Stimulated activated CD4-positive, alpha-beta T cell treated with anti-CD3 and anti-CD28 coated beads, TNF-alpha, amount 100 ng/mL, for 1 hour (primary cell): ENCODE measurements at places on chromosomes 7 and 10.

DNA sequence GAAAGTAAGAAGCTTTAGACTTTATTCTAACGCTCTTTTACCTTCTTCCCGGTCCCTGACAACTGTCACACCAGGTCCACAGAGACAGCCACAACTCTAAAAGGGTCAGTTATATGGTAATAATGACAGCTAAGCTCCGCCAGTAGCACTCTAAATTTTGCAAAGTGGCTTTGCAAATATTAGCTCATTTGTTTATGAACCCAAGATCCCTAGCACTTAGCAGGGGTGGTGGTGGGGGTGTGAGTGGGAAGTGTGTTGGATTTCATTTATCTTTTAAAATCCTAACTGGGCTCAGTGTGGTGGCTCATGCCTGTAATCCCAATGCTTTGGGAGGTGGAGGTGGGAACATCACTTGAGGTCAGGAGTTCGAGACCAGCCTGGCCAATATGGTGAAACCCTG is 34.8 kb upstream of the SDK1 start:
- DNase-seq, result no peak

- DNase-seq, result no peak
These were observed 13.9 kb upstream of the SH2D4B start for GRCh38 chr10:80523773-80524172.

- DNase-seq, result no peak
These were observed 106.5 kb downstream of the PRLHR start for GRCh38 chr10:118488710-118489497.

DNA sequence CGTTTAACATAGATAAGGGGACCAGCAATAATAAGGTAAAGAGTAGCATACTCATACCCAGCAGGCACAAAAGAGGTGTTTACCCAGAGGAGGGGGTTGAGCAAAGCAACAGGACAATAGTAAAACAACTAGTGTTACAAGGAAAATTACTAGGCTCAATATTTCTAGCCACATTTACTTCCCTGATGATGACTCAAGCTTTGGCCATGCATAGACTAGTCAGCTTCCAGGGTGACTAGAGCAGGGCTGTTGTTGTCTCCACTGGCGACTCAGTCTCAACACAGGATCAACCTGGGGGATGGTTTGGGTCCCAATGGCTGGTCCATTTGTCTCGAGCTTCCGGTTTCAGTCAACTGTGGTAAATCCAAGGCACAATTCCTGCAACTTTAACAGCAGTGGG is 217.7 kb upstream of the KCND2 start:
- DNase-seq, result no peak

DNA sequence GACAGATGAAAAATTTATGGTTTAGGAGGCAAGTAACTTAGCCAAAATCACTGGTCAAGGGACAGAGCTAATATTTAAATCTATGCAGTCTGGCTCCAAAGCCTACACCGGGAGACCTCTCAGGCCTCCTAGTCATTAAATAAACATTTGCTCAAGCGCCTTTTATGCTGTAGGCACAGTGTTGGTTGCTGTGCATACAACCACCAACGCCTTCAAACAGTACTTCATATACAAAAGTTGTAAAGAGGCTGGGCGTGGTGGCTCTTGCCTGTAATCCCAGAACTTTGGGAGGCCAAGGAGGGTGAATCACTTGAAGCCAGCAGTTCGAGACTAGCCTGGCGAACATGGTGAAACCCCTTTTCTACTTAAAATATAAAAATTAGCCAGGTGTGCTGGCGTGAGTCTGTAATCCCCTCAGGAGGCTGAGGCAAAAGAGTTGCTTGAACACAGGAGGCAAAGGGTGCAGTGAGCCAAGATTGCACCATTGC is 159.8 kb downstream of the MAGI2 start:
- no peak for DNase-seq

GRCh38 chr10:114017271-114017670 is 26.4 kb upstream of the ADRB1 start:
- no peak for DNase-seq

DNA sequence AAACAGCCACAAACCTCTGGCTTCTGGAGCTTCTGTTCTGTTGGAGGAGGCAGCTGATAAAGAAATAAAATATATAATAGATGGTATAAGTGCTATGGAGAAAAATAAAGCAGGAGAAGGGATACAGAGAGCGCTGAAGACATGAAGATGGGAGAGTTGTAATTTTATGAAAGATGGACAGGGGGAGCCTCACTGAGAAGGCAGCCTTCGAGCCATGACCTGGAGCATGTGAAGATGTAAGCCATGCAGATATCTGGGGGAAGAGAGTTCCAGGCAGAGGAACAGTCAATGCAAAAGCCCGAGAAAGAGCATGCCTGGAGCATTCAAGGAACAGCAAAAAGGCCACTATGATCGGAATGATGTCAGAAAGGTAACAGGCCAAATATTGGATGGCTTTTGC is 187.5 kb downstream of the KIAA1217 start:
- no peak for DNase-seq

GRCh38 chr10:46516660-46517416 is 39.6 kb downstream of the GPRIN2 start:
- no peak for DNase-seq

- no peak for DNase-seq
These were observed 104.7 kb downstream of the SFMBT2 start for GRCh38 chr10:7306147-7306546.

DNA sequence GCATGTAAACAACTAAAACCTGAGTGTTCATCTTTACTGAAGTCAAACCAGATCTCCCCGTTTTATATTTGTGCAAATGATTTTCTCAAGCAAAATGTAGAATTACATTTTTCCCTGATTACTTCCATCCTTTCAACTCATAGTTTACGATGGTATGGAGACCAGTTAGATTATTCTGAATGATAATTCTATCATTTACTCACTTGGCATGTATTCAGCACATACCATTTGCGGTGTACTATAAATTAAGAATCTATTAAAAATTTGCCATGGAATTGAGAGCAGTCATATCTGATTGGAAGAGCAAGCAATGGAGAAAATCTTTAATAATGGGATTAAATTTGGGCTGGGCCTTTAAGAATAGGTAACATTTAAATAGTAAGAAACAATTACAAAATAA is 22.4 kb downstream of the DNAJC1 start:
- no peak for DNase-seq

DNA sequence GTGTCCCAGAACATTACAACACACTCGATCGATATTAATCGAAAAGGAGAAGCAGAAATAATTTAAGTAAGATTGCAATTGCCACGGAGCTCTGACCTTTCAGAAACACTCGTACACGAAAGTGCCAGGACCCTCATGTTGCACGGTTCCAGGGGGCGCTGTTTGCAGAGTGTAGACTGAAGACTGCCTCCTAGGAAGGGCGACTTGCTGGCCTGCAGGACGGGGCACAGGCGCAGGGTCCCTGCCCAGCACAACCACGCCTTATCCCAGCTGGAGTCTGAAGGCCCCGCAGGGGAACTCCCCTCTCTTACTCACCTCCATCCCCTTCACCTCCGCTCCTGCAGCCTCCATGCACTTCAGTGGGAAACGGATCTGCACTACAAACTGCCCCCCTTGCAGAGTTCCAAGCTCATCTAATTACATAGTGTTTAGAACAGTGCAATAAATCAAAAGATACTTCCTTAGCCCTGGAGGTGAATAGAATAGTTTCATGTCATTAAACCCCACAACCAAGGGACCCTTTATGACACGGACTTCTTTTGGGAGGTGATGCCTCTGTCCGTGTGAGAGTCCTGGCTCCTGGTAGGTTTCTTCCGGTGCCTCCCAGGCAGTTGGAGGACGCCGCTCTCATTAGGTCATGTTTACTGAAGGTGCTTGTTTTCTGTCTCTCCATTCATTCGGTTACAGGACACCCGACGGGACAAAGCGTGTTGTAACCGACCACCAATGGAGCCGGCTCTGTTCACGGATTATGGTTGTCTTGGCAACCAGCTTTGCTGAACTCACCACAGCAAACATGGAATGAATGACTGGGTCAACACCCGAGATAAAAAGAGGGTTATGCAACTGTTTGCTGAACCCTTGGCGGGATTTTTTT is 262.2 kb downstream of the BAMBI start:
- no peak for DNase-seq

- no peak for DNase-seq
These were observed 6.8 kb upstream of the SLK start for GRCh38 chr10:103960103-103960502.

- DNase-seq, result no peak
These were observed 512.9 kb downstream of the GFRA1 start for GRCh38 chr10:115760131-115760530.

DNA sequence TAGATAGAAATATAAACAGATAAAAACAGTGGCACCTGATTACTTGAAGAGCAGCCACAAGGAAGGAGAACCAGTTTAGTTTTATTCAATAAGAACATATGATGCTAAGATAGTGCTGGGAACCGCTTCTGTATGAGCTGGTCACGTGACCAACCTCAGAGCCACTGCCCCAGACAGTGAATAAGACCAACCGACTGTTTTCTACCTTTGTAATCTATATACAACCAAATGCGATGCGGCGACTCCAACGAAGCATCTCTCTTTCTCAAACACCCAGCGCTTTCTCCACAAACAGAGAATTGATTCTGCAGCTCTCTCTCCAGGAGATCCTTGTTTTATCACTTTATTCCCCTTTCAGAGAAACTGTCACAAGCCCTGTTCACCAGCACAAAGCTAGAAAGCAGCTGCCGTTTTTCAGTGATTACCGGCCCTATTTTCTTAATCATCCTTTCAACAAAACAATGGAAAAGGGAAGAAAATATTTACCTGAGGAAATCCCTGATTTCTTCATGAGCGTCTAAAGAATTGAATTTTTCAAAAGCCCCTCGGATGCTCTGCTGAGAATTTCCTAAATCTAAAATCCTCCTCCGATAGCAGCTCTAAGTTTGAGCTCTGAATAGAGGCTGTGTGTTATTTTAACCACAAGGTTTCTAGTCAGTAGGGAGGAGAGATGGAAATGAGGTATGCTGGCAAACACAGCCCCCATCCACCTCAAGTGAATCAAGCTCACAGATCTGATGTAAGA is 55.7 kb upstream of the JCAD start:
- no peak for DNase-seq

GRCh38 chr10:57162231-57162630 is 801.2 kb upstream of the ZWINT start:
- no peak for DNase-seq

- DNase-seq, result no peak
These were observed 98.3 kb downstream of the CTTNBP2 start for GRCh38 chr7:117774943-117775342.

GRCh38 chr7:14685167-14685566 is 217.4 kb downstream of the DGKB start:
- no peak for DNase-seq

DNA sequence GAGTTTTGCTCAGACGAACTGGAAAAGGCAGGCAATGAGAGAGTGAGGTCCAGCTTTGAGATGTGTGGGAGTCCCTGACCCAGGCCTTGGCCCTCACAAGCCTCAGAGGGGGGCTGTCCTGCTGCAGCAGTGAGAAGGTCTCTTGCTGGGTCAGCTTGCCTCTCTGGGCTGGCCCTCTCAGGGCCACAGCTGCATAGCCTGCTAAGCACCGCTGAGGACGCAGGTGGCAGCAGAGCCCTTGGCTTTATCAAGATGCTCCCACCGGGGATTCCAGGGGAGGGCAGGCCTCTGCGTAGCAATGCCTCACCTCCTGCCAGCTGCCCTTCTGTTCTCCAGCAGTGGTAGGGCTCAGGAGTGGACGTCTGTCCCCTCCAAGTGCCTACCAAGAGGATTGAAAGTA is 128.7 kb downstream of the COBL start:
- no peak for DNase-seq

- DNase-seq, result no peak
These were observed 77.7 kb downstream of the RBM33 start for GRCh38 chr7:155722118-155722517.

- no peak for DNase-seq
These were observed 304.7 kb upstream of the AOAH start for GRCh38 chr7:37028909-37029440.

DNA sequence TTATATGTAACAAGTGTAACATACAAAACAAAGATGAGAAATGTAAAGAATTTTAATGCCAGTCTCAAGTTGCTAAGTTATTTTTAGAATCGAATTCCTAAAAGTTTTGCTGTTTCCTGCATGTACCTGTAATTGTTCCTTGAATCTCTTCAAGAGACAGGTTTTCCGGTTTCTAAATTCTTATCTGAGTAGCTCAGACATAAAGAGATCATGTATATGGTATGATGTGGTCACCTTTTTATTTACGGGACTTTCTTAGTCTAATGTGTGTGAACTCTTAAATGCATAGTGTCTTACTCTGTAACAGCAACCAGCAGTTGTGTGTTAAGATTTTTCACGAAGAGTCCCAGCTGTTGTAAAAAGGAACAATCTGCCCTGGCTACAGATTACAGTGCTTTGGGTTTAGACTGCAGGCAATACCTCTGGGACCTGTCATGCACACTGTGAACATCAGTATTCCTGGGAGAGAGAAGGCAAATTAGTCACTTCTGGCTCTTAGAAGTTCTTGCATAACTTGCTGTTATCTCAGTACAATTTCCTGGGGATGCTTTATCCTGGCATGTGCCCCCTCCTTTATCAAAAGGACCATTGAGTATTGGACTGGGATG is 263.4 kb downstream of the BICC1 start:
- no peak for DNase-seq

DNA sequence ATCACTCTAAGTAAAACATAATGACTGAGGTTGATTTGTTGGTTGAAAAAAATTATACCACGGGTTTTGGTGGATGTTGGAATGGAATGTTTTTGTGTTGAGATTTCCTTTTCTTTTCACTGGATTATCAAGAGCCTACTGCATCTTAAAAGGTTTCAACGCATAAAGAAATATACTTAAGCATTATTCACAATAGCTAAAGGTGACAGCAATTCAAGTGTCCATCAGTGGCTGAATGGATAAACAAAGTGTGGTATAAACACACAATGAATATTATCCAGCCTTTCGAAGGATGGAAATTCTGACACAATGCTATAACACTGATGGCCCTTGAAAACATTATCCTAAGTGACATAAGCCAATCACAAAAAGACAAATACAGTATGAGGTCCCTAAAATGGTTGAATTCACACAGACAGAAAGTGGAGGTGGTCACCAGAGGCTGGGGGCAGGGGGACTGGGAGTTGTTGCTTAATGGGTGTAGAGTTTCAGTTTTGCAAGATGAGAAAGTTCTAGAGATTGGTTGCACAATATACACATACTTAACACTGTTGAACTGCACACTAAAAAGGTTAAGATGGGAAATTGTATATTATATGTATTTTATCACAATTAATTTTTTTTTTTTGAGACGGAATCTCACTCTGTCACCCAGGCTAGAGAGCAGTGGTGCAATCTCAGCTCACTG is 122.3 kb downstream of the NRP1 start:
- no peak for DNase-seq

DNA sequence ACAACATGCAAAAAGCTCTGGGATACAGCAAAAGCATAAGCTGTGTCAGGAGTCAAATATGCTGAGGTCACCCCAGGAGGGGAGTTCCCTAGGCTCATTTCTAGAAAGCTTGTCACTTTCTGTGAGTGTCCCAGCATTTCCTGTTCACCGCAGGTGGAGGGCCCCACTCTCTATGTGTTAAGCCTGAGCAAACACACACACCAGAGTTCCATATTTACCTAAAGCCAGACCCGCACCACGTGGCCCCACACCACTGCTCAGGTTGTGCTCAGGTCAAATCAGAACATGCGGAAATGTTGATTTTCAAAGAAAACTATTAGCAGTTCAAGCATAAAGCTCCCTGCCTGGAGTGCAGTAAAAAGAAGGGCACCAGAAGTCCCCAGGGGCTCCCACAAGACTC is 259.6 kb upstream of the PPP2R2D start:
- no peak for DNase-seq
